ENCODE measurements at places on chromosomes 11 and 22. TPM values are rescaled to one million over a fixed set of nuclear protein-coding genes. Genes with fewer than 3 reads are reported as not detected.

Gene SLC5A1
- 2.1 TPM for polyA plus RNA-seq

Gene MMP7
- not detected for polyA plus RNA-seq

Gene LARGE2
- 5.5 TPM for polyA plus RNA-seq

Gene LMO1
- polyA plus RNA-seq: 1.8 TPM

Gene ALDH3B2
- 36.7 TPM for polyA plus RNA-seq

Gene RAB38
- 15.5 TPM for polyA plus RNA-seq

Gene CNIH2
- polyA plus RNA-seq: 3.1 TPM

Gene MS4A10
- polyA plus RNA-seq: not detected

Gene OR52E8
- not detected for polyA plus RNA-seq

Gene OR2AG1
- polyA plus RNA-seq: not detected

Gene HSPB2
- 92.5 TPM for polyA plus RNA-seq

Gene HSCB
- not detected for polyA plus RNA-seq

Gene TBX10
- polyA plus RNA-seq: not detected

Gene ISX
- not detected for polyA plus RNA-seq

Gene SCO2
- not detected for polyA plus RNA-seq

All from muscle of arm (tissue), 14 donors.